Activated CD8-positive, alpha-beta memory T cell treated with anti-CD3 and anti-CD28 coated beads for 24 hours (primary cell): ENCODE measurements at places on chromosomes 4 and X.

- DNase-seq = no peak
Observed at GRCh38 chr4:10240691-10241090, 124.1 kb upstream of the WDR1 start.

- DNase-seq = no peak
Observed at GRCh38 chr4:133149932-133150471, 908 bp downstream of the PCDH10 start.

DNA sequence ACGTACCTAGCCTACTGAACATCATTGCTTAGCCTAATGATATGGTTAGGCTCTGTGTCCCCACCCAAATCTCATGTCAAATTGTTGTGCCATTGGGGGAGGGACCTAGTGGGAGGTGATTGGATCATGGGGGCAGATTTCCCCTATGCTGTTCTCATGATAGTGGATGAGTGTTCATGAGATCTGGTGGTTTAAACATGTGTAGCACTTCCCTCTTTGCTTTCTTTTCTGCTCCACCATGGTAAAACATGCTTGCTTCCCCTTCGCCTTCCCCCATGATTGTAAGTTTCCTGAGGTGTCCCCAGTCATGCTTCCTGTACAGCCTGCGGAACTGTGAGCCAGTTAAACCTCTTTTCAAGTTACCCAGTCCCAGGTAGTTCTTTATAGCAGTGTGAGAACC, 102.6 kb downstream of the RAPGEF2 start:
- no peak for DNase-seq

- DNase-seq = no peak
Observed at GRCh38 chrX:147226801-147227200, 412.3 kb upstream of the CXorf51A start.

- no peak for DNase-seq
Observed at GRCh38 chrX:24702362-24703184, 8.9 kb downstream of the POLA1 start.

DNA sequence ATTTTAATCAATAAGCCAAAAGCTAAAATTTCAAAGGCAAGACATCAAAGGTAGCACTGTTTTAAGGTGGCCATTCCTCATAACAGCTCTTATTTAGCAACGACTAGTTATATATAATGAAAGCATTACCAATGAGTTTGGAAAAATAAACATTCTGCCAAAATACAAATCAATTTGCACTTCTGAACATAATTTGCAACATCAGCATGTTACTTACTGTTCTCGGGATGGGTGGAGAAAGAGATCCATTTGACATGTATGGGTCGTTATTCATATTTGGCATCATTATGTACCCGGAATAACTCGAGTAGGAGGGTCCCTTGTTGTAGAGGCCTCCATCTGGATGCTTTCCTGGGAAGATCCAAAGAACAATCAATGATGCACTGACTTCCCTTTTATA, 5.4 kb downstream of the LEF1 start:
- no peak for DNase-seq

- DNase-seq = no peak
Observed at GRCh38 chr4:133157460-133158160, 8.5 kb downstream of the PCDH10 start.

- DNase-seq = no peak
Observed at GRCh38 chr4:183287677-183288076, 32.4 kb downstream of the CLDN22 start.

DNA sequence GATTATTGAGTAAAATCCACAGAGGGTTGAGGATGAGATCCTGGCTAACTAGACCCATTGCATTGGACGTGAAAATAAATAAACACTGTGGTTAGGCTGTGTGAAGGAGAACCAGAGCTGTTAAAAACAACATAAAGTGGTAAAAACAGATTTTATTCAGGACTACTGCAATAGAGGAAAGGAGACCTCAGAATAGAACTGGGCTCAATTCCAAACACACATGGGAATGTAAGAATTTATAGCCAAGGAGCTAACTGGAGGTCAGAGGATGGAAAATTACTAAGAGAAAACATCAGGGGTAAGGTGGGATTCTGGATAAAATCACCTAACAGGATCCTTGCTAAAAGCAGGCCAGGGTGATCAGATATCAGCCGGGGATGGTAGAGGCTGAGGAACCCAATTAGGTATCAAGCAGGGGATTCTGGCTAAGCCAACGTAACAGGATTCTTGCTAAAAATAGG, 112.4 kb downstream of the RNF150 start:
- DNase-seq = no peak

- DNase-seq = no peak
Observed at GRCh38 chr4:20462426-20463175, 210.9 kb downstream of the SLIT2 start.

- no peak for DNase-seq
Observed at GRCh38 chr4:135277980-135278315, 1076.4 kb upstream of the PABPC4L start.

- no peak for DNase-seq
Observed at GRCh38 chrX:57918750-57919436, 8.6 kb upstream of the ZXDA start.

GRCh38 chrX:1249101-1249887, 19.3 kb upstream of the CSF2RA start:
- DNase-seq = peak; percentile 80

GRCh38 chr4:53591372-53591892, at the start of gene LNX1:
TSS of gene LNX1 (minus strand) at chr4:53591486. CDS start at chr4:53574002, 17,484 bp downstream.
- no peak for DNase-seq

GRCh38 chr4:152187693-152188092, 348.2 kb downstream of the FBXW7 start:
- DNase-seq = no peak

DNA sequence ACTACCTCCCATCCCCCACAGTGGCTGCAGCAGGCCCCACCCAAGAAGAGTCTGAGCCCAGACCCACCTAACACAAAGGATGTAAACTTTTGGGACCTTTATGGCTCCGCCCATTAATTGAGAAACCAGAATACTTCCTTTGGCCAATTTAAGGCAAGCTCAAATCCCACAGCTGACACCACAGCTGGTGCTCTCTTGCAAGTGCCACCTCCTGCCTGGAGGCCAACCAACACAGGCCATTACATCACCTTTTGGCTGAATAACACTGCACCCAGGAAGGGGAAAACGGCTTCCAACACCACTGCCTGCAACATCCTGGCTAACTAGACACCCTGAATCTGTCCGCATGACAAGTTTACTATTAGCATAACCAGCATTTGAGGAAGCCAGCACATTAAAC, 248.8 kb downstream of the PRDM5 start:
- no peak for DNase-seq

DNA sequence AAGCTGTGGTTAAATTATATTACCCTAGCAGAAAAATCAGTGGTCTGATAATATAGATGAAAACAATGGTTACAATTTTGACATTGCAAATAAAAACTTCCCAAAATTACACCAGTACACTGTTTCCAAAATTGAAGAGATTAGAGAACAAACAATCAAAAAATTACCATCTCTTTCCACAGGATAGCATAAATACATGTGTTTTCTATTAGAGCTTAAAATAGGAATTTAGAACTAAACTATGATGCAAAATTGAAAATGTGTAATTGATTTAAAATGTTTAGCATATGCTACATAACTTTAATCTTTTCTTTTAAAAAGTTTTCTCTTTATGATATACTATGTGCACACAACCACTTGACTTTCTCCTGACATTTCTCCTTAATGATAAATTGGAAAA, 6.7 kb downstream of the EDNRA start:
- DNase-seq = no peak

GRCh38 chrX:111402344-111402743, 9.6 kb downstream of the DCX start:
- DNase-seq = no peak

DNA sequence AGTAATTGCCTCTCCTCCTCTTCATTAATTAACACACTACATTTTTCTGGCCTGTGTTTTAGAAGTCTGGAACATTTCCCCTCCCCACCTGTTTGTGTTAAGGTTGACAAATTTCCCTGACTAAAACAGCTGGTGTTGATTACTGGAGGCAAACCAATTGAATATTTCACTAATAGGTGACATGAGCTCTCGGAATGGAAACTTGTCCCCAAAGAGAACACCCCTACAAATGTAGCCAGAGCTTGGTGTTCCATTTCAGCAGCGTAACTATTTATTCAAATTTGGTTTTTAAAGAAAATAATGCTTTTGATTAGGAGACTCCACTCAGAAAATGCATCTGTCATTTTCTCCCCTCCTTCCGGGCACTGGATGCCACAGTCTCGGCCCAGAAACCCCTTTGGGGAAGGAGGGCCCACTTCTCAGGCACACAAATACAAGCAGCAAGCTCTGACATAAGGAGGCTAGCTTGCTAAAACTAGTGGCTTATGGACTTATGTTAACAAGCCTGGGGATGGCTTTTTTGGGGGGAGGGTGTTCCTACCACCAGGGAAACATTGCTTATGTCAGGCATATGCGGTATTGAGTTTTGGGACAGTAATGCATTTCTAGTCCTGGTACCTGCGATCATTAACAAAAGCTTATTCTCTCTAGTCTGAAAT, 2.2 kb downstream of the RNF150 start:
- DNase-seq = no peak

- no peak for DNase-seq
Observed at GRCh38 chr4:56874166-56874565, 33.5 kb upstream of the REST start.

GRCh38 chr4:122050841-122051240, 99.0 kb upstream of the TRPC3 start:
- DNase-seq = no peak

GRCh38 chr4:83772685-83773084, 236.8 kb downstream of the GPAT3 start:
- no peak for DNase-seq

GRCh38 chr4:145830699-145831098, 107.9 kb downstream of the ZNF827 start:
- no peak for DNase-seq

DNA sequence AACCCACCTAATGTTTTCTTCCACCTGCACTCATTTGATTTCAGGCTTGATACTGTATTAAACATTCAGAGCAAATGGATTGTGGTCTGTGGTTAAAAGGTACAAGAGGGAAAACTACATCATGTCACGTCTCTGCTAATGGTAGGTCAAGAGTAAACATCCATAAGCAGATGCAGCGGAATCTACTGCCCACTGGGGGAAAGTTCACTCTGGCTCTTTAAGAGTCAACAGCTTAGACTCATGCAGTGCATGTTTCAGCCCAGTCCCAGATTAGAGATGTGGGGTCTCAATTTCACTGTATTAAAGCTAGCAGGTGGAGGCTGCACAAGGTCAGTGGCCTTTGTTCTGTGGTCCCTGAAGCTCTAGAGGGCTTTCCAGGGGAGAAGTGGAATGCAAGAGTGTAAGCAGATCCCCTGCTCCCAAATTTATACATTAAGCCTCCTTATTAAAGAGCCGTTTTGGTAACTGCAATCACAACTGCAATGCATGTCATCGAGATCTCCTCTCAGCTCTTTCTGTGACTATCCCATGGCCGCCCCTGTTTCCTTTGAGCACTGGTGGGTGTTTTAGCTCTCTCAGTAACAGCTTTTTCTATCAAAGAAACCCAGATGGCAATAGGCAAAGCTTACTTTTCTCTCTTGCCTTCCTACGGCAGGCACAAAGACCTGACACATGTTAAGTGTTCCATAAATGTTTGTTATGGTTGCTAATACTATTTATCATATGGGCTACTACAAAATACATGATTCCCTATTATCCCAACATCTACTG, 53.4 kb downstream of the LDB2 start:
- DNase-seq = no peak

- no peak for DNase-seq
Observed at GRCh38 chrX:39242187-39242586, 440.9 kb downstream of the MID1IP1 start.

GRCh38 chr4:118004088-118004487, 30.2 kb upstream of the NDST3 start:
- no peak for DNase-seq

- no peak for DNase-seq
Observed at GRCh38 chr4:1297456-1298325, 8.0 kb downstream of the MAEA start.

DNA sequence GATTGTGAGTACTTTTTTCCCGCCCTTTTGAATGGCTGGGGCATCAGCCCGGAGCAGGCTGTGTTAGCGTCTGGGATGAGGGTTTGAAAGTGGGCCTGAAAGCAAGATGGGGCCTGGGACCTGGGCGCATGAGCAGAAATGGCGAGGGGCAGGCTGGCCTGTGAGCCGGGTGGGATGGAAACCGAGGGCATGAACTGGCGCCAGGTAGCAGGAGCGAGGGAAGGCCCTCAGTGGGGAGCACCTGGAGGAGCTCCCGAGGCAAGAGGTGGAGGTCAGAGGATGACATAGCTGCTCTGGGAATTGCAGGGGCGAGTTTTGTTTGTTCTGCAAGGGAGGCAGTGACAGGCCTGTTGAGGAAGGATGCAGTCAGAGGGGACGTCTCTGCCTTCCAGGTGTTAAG, 68.6 kb downstream of the RGS12 start:
- DNase-seq = peak; percentile 38

DNA sequence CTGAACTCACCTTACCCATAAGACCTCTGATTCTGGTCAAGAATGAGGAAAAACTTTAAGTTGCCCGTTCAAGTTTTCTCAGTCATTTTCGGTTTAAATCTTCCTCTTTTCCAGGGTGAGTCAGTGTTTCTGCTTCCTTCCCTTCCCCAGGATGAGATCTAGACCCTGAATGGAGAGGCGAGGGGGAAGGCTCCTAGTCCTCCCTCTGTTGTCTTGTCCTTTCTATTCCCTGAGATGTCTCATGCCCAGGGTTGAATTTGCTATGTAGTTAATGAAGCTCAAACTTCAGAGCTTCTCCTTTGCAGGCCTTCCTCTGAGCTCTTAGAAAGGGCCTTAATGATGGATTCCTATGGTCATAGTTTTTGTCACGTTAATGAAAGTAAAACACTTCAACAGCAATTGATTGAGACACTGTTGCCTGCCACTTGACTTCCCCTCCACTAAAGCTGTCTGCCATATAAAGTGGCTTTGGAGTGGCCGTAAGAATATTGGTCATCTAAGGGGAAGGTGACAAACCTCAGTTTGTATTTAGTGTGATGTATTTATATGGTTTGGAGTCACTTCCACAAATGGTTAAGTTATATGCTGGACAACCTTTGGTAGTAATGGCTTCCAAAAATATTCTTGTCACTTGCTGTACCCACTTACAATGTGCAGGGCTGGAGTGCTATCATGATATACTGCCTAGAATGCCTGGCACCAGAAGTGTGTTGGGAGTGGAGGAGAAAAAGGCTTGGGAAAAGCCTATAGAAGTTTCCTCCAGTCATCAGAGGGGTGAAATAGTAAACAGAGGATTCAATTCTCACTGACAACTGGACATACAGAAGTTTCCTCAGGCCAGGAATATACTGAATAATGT, 24.3 kb upstream of the GPRIN3 start:
- DNase-seq = no peak

GRCh38 chr4:71472946-71473345, 134.1 kb downstream of the SLC4A4 start:
- no peak for DNase-seq
